ENCODE measurements at places on chromosomes 5 and 9.

DNA sequence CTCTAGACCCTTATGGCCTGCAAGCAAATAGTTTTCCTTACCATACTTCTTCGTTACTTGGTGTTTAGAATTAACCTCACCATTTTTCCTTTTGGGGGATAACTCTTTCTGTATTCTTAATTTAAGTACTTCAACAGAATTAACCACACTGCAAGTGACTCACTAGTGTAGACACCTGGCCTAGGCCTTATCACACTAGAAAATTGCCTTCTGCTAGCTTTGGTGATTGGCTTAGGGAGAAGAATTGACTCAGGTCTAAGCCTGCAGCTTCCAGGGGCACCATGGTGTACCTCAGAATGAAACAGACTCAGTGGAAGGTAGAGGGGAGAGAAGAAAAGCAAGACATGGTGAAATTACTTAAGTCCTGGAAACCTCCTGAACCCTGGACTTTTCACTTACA, 112.8 kb upstream of the HMHB1 start:
- no peak for DNase-seq

- no peak for DNase-seq
Observed at GRCh38 chr5:10550222-10550995, 13.5 kb upstream of the ANKRD33B start.

DNA sequence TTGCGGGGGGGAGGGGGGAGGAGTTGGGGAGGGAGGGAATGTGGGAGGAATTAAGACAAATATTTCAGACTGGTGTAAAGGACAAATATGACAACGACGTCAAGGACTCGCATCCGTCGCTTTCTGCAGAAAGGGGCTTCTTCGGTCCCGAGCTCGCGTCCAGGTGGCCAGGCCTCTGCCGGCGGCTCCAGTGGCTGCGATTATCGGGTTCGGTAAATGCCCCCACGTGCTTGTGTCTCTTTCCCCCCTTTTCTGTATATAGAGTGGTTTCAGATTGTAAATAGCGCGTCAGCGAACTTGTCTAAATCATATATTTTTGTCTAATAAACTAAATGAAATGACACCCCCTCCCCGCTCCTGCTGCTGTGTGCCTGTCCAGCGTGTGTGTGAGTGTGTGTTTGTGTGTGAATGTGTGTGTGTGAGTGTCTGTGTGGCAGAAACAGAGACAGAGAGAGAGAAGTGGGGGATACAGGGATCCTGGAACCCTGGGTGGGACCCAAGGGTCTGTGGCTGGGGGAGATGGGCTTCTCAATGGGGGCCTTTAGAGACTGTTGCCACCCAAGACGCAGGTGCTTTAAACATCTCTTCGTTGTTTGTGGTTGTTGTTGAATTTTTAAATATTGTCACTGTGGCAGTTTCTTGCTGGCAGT, 5.6 kb downstream of the IRX1 start:
- no peak for DNase-seq

DNA sequence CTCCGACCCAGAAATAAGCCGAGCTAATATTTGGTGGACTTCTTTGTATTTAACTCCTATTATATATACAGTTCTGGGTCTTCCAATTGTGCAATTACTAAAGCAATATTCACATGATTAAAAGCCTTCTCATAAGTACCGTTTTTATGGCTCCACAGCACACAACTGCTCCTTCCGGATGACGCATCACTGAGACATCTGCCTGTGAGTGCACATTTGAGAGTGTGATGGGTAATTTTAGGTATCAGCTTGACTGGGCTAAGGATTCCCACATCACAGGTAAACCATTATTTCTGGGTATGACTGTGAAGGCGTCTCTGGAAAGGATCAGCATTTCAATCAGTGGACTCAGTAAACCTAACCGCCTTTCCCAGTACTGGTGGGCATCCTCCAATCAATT, 77.5 kb upstream of the SYK start:
- no peak for DNase-seq

All from liver (tissue), 10 donors.